Stimulated activated CD8-positive, alpha-beta memory T cell treated with anti-CD3 and anti-CD28 coated beads, Interleukin-7, amount 100 ng/mL, for 4 hours (primary cell): ENCODE measurements at places on chromosomes 11 and 22.

GRCh38 chr11:8315954-8316353 is 52.3 kb upstream of the LMO1 start:
- DNase-seq = no peak

DNA sequence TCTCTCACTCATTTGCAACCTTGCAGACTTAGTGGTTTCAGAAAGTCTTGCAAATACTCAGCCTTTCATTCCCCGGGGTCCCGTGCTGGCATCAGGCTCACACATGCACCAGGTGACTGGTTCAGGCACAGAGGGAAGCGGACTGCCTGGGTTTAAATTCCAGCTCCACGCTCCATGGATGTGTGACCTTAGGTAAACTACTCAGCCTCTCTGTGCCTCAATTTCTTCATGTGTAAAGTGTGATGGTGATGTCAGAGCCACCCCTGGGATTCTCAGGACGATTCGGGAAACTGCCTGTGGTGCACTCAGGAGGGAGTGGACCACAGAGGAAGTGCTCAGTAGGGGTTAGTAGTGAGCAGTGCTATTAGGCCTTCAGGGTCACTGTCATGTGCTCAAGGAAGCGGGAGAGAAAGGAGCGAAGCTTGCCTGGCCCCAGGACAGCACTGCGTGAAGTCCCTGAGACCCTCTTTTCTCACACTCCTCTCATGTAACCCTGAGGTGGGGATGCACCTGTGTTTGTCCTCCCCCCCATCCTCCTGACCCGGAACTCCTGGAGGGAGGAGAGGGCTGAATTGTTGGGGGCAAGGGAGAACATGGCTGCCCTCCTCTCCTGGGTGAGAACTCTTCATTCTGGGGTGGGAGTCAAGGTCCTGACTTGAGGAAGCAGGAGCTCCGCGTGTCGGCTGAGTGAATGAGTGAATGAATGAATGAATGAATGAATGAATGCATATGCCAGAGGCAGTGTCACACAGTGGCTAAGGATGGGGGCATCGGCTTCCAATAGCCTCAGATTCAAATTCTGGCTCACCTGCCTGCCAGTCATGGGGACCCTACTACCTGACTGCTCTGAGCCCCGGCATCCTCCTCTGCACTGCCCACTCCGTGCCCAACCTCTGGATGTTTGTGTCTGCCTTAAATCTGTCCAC is 14.4 kb upstream of the UPK3A start:
- DNase-seq = no peak

- no peak for DNase-seq
Observed at GRCh38 chr11:35951680-35952079, 7.8 kb downstream of the LDLRAD3 start.

DNA sequence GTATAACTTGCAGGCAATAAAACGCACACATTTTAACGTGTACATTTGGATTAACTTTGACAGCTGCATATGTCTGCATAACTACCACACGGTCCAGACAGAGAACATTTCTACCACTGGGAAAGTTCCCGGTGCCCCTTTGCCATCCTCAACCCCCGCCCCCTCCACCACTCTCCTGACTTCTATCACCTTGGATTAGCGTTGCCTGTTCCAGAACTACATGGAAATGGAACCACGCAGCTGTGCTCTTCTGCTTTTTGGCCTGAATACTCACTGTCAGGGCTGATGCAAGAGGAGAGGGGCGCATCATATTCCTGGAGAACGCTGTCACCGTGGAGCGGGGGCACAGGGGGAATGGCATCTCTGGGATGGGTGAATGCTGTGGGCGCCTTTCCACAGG is 62.1 kb downstream of the LRP5 start:
- DNase-seq = no peak

DNA sequence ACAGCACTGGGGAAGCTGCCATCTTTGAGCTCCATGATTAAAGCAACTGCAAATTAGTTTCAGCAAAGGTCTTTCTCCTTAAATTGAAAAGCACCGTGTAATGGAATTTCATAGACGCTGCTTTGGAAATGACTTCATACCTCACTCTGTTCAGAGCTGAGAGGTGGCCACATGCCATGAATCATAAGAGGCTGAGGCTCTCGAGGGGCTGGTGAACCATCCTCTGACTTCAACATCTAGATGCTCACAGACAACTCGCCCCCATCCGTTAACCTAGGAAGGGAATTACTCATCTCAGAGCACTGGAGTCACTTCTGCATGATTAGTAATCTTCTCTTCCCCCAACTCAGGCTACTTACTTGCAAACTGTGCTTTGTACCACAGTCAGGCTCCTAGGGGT is 122.3 kb downstream of the RCN1 start:
- DNase-seq = no peak
